ENCODE measurements at places on chromosomes 2 and 18.

- no peak for DNase-seq
These were observed 231.9 kb downstream of the RND3 start for GRCh38 chr2:150255528-150255927.

GRCh38 chr2:209499069-209499468 lies 75.2 kb downstream of the MAP2 start:
- no peak for DNase-seq

- no peak for DNase-seq
These were observed 59.6 kb downstream of the MYT1L start for GRCh38 chr2:2271469-2271941.

DNA sequence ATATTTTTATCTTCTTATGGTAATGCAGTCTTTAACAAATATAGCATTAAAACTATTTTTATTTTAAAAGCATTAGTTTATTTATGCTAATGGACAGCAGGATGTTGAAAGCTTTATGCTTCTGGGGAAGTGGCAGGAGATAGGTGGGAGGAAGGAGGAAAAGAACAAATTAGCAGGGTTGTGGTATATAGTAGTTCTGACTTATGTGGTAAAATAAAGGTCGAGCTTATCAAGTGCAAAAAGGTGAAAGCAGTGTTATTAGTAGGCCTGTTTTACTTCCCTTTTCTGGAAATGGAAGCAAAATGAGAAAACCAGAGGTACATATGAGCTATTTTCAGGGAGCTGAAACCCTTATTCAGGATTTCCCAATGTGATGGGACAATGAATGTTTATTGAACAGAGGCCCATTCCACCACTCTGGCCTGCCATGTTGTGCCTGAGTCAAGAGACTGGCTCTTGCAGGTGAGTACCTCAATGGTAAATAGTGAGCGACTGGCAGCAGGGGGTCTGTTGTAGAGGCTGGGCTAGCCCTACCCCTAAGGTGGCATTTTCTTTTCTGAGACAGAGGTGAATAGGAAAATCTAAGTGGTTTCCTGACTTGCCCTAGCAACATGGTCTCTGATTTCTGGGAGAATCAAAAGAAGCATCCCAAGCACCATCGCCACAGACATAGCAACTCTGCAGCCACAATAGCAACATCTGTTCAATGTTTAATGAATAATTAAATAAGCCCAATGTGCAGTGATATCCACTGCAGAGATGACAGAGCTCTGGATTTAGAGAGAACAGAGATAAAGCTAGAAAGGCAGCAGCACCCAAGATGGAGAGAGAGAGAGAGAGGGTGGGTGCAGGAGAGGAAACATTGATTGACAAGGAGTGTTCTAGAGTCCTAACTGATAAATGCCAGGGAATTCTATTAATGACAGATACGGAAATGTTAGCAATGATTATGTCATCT lies 119.7 kb downstream of the UPP2 start:
- no peak for DNase-seq

DNA sequence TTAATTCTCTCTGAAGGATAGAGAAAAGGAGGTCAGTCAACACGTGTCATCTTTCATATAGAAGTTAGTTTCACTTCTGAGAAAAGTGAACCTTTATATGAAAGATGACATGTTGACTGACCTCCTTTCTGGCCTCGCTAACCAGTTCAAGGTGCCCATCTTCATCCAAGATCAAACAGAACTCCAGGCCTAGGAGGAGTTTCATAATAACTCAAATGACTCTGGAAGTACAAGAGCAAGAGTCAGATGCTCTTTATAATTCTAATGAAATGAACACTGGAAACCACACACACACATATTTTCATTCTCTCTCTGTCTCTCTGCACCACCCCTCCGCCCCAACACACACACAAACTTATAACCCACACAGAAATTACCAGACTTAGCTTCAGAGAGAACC lies 16.3 kb downstream of the ANKRD44 start:
- DNase-seq = no peak

DNA sequence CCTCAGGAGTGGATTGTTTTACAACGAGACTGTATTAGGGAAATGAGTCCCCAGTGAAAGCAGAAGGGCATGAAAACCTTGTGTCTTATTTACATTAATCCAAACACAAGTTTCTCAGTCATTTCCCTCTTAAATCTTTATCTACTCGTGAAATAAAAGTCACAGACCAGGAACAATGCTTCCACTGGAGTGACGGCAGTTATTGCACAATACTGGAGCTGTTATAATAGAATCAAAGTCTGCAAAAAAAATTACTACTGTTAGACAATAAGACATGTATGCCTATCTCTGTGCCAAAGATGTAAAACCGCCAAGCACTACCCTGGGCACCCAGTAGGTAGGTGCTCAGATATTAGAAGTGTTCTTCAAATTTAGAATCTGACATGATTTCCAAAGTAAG lies 375.5 kb downstream of the ZNF521 start:
- no peak for DNase-seq

DNA sequence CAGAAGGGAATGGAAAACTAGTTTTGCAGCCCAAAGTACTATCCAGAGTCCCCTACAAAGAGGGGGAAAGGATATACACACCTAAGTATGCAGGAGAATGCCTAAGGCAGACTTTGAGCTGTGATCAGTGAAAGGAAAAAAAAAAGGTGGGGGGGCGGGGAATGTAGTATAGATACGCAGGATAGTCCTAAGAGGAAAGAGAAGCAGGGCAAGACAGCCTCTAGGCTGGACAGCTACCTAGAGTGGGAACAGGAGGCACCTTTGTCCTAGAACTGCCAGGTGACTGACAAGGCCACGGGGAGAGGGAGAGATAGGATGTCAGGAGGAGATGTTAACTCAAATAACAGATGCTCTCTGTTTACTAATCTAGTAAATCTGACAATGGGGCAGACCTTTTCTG lies 6.0 kb downstream of the REEP1 start:
- DNase-seq = no peak

DNA sequence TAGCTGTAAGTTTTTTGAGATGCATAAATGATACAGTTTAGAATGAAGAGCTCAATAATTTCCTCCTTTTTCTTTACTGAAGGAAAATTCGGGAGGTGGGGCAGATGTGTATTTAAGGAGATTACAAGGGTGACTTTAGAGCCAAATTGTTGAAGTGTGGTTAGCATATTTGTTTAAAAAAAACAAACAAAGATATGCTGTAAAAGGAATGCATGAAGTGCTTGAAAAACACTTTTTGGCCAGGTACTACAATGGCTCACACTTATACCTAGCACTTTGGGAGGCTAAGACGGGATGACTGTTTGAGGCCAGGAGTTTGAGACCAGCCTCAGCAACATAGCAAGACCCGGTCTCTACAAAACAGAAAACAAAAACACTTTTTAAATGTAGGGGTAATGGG lies 38.4 kb downstream of the CD302 start:
- DNase-seq = no peak

GRCh38 chr2:943821-944220 lies 6.8 kb upstream of the SNTG2 start:
- no peak for DNase-seq

- no peak for DNase-seq
These were observed 251.0 kb downstream of the AFF3 start for GRCh38 chr2:99891428-99891780.

GRCh38 chr18:5729983-5730699 lies 165.2 kb downstream of the TMEM200C start:
- DNase-seq = no peak

- no peak for DNase-seq
These were observed 17.1 kb upstream of the B3GNT2 start for GRCh38 chr2:62178741-62179271.

DNA sequence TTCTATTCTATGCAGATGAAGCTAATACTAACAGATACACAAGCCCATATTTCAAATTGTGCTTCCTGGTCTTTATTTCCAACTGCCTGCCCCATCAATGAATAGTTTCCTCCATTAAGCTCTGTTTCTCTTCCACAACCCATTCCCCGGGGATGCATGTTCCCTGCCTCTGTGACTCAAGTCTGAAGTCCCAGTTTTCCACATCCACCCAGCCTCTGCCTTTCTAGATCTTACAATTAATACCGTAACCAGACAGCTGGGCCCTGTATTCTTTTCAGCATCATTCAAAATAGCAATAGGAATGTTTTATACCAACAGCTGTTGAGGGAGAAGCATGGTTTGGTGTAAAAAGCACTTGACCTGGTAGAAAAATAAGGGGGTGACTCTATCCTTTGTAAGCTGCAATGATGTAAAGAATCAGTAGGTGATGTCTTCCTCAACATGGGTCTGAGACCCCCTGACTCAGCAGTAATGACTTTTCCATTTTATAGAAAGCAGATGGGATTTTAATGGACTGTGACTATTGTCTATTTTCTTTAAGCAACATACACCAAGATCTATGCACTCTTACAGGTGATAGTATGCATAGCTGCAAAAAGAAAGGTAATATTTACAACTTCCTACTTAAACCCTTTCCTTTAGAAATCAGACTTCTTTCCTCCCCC lies 46.1 kb upstream of the DAPL1 start:
- no peak for DNase-seq

- DNase-seq = no peak
These were observed 69.7 kb upstream of the KCNE4 start for GRCh38 chr2:222982010-222982908.

DNA sequence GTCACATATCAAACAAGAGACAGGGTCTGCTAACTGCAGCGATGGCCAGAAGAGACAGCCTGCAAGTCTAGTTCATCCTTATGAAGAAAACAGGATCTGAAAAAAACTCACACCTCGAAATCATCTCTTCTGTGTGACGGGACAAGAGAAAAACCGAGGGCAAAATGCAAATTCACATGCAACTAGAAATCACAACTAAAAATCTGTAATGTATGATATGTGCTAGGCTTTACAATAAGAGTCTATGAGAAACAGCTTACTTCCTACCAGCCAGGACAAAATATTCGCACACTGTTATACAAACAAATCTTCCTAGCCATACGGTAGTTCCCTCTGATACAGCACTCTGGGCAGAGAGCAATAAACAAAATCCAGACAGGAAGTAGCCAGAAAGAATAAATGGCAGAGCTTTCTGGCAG lies 48.8 kb downstream of the ANKRD44 start:
- DNase-seq = no peak

DNA sequence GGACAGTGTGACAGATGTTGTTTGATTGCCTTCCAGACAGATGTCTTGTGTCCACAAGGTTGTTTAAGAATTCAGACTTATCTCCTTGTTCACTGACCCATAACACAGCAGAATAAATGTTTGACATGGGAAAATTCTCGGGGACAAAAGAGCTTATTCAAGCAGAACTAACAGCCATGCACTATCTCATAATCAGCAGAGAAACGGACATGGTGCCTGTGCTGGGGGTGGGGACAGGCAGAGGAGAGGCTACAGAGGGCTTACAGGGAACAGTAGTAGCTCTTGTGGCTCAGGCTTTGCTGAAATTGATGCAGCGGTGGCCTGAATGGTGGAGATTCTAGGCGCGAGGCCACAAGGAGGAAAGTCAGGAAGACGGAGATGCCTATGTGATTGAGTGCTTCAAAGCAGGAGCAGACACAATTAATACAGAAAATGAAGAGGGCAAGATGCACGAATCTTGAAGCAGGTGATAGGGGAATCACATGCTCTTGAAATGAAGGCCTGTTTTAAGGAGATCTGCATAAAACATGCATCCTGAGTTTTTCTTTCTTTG lies 62.0 kb upstream of the CAB39 start:
- no peak for DNase-seq

DNA sequence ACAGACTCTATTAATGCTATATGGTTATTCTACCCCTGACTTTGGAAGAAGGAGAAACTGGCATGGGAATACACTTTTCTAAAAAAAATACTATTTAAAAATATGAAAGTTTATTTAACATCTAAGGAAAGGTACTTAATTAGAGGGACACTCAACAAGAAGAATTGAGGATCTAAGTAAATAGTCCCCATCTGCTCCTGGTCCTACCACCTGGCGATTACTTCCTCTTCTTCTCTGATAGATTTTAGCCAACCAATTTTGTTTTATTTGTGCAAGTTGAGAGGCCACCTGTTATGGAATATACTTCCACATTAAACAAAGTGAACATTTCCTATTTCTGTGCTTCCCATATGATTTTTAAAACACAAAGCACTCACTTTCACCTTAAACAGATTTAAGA lies 111.7 kb downstream of the BCL2 start:
- DNase-seq = no peak

- DNase-seq = no peak
These were observed 228.6 kb upstream of the STK17B start for GRCh38 chr2:196399722-196400691.

DNA sequence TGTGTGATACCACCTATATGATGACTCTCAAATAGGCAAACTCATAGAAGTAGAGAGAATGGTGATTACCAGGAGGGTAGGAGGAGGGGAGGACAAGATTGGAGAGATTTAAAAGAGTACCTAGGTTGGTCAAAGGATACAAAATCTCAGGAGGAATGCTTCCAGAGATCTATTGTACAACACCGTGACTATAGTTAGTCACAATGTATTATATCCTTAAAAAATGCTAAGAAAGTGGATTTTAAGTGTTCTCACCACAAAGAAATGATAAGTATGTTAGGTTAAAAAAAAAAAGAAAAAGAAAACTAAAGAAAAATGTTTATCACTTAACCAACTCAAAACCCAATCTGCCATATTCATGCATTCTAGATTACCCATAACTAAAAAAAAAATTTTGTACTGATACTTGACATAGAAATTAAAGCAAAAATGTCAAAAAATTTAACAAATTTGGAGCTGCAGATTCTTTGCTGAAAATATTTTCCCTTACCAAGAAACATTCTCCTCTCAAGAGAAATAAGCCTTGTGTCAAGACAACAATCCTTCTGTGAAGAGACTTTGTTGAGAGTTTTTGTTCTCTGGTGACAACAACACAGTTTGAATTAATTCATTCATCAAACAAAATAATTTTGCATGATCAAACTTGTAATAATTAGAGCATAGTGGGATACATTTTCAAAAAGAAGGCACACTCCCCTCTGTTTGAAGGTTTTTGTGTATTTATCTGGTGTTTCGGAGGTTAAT lies 213.1 kb downstream of the DNER start:
- no peak for DNase-seq

GRCh38 chr2:127951026-127951425 lies 65.3 kb upstream of the AMMECR1L start:
- no peak for DNase-seq

- no peak for DNase-seq
These were observed 226.3 kb downstream of the MREG start for GRCh38 chr2:215787025-215787424.

DNA sequence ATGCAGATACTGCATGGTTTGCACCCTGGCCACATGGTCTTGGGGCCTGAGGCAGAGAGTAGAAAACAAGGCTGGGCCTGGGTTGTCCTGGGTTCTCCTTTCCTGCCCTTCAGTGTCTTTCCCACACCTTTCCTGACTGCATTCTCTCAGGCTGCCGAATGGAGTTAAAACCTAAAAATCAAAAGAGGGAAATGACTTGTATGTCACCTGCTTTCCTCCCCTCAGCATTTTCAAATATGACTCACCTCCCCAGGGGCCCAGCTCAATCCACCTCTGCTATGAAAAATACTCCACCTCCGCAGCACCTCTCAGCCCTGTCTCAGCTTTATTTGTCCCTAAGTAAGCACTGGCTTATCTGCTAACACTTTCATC lies 457.8 kb upstream of the MEX3C start:
- DNase-seq = no peak

GRCh38 chr2:86072271-86072858 lies 33.3 kb downstream of the POLR1A start:
- no peak for DNase-seq
